ENCODE measurements at places on chromosomes 6 and 20.

DNA sequence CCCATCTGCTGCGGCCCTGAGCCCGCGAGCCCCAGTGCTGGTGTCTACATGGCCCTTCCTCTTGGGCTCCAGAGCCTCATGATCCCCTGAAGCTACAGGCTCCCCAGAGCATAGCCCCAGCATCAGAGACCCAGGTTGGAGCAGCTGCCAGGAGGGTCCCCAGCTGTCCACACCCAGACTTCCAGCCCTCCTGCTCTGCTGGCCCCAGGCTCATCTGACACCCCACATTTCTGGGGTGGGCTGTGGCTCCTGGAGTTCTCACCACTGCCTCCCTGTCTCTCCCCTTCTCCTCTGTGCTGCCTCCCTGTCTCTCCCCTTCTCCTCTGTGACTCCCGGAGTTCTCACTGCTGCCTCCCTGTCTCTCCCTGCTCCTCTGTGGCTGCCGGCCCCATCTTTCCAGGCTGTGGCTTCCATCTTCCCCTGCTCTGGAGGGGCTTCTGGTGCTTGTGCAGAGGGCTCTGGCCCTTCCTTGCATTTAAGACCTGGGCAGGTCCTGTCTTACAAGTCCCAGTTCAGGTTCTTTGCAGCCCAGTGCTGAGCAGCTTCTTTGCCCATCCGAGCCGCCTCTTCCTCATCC is 108.1 kb downstream of the ERMARD start:
- DNase-seq: no peak

DNA sequence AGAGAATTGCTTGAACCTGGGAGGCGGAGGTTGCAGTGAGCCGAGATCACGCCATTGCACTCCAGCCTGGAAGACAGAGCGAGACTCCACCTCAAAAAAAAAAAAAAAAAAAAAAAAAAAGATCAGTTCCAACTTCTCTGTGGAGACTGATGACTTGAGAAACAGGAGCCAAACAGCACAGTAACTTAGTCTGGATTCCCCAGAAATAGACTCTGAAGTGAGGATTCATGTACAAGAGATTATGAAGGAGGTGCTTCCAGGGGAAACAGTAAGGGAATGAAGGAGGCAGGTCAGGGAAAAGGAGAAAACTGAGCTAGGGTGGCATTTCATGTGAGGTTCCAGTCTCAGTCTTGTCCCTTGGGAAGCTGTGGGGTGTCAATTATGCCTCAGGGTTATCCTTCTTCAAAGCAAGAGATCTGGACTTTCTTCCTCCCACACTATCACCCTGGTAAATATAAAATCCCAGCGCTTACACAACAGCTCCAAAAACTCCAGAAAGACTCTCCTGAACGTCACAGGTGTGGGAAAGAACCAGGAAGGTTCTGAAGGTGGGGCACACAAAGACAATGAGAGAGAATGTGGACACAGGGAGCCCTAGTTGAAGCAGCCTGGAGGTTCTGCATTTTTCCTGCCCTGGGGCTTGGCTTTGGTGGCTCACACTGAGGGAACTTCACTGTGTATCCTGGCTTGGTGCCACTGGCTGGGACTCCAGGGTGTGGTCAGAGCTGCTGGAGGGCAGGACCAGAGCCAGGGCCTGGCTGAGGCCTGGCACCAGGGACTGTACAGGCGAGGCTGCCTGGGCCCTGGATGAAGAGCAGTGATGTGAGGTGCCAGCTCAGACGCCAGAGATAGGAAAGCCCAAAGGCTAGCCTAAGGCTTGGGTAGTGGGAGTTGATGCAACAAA is 46.8 kb downstream of the PCNA start:
- no peak for DNase-seq

- no peak for DNase-seq
Measured at GRCh38 chr20:17660667-17661066, 21.4 kb downstream of the RRBP1 start.

DNA sequence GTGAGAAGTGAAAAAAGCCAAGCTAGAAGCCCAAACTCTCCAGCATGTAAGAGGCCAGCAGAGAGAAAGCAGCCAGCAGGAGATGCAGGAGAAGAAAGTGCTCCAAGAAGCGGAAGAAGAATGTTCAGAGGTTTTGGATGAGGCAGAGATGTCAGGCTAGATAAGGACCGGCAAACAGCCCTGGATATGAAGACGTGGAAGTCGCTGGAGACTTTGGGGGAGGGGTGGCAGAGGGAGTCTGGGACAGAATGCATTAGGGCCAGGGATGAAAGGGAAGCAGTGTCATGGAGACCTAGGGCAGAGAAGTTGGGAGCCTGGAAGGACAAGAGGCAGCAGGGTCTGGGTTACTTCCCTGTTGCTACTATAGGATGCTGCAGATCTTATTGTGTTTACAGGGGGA is 5.3 kb upstream of the SCUBE3 start:
- DNase-seq: no peak

DNA sequence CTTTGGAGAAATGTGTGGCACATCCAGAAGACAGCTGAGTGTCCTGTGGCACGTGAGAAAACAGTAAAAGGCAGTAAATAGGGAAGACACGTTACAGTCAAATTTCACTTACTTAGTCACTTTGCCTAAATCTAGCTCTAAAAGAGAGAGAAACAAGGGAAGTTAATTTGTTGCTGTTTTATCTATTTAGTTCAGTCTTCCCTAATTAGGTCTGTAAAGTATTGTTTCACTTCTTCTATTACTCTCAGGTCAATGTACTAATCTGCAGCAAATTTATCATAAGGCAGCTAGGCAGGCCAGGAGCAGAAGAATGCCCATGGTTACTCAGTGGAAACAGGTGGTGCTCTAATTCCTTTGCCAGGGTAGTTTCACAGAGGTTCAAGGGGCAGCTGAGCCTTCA is 124.3 kb upstream of the CNR1 start:
- DNase-seq: no peak

DNA sequence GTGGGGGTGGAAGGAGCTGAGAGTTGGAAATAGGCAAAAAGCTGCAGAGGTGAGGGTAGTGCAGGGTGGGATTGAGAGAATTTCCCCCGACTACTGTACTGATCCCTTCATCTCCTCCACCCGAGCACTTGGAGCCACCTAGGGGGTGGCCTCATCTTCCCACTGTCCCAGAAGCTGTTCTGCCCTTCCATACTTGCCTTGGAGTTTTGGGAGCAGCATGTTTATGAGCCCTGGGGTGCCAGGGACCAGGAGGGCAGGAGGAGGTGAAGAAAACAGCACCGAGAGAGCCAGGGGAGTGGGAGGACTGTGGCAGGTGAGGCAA is 34.0 kb upstream of the HLA-A start:
- no peak for DNase-seq

- DNase-seq: no peak
Measured at GRCh38 chr20:19934792-19935491, 82.2 kb upstream of the NAA20 start.

DNA sequence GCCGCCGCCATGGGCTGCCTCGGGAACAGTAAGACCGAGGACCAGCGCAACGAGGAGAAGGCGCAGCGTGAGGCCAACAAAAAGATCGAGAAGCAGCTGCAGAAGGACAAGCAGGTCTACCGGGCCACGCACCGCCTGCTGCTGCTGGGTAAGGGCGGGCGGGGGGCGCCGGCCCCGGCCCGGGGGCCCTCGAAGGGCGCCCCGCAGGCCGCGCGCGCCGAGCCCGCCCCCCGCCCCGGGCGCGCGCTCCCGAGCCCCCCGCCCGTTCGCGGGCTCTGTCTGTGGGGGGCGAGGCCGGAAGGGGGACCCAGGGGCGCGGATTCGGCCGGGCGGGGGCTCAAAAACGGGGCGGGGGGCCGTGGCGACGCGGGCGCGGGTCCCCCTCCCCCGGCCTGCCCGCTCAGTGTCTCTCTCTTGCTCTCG is 39.2 kb downstream of the GNAS start:
- DNase-seq: no peak

- no peak for DNase-seq
Measured at GRCh38 chr6:79864421-79864820, 82.9 kb downstream of the ELOVL4 start.

DNA sequence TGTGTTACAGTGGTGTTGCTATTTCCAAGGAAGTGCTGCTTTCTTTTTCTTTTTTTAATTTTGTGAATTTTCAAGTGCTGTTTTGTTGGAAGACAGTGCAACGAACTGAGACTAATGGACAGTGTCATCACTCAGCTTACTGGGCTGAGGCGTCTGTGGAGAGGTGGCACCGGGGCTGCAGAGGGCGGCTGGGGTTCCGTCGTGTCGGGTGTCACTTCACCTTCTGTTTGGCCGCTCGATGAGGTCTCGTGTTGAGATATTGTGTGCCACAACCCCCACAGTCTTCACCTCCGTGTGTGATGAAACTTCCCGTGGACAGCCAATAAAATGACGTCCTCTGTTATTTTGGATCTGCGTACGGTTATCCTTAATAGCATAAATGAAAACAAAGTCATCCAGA is 149.4 kb upstream of the SNX9 start:
- DNase-seq: no peak

DNA sequence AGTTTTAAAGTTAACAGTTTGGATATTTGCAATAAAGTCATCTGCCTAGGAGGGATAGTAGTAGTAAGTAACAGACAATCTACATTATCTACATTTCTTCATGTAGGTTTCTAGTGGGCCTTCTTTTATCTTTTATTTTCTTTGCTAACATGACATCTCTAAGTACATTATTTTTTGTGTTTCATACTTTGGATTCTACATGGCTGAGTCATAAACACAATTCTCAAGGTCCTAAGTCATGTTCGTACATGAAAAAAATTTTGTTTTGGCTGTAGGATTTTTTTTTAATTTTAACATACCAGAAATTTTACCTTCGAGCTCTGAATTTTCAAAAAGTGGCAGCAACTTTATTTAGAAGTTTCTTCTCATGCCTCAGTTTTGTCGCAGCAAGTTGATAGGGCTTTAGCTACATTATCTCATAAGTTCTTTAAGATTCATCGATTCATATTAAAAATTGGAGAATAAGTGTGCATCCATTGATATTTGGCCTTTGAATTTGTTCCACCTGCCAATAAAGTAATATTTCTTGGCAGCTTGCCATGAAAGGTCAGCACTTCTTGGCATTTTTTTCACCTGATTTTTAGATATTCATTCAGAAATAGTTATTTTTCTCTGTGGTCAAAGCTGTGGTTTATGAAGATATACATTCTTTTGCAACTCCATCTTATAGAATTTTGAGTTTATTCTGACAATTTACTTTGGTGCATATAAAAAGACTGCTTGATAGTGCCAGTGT is 146.2 kb downstream of the GRIK2 start:
- DNase-seq: no peak

DNA sequence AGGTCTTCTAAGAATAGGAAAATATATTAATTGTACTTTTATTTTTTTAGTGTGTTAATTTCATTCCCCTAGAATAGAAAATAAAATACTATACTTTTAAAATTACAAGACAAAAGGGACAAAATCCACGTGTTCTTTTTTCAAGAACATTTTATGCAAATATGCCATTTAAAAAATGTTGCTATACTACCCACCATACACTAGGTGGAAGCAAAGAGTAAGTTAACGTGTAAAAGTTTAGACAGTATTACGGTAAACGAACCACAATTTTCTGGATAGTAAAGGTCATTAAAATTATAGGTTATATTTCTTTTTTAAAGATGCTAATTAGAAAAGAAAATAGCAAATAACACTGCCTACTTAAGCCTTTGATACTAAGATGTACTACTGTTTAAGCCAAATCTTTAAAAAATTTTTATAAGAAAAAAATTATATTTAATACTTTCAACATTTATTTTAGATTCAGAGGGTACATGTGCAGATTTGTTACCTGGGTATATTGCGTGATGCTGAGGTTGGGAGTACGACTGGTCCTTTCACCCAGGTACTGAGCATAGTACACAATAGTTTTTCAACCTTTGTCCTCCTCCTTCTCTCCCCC is 287.6 kb downstream of the PHF3 start:
- no peak for DNase-seq

- DNase-seq: no peak
Measured at GRCh38 chr20:11140359-11140758, 466.6 kb upstream of the JAG1 start.

DNA sequence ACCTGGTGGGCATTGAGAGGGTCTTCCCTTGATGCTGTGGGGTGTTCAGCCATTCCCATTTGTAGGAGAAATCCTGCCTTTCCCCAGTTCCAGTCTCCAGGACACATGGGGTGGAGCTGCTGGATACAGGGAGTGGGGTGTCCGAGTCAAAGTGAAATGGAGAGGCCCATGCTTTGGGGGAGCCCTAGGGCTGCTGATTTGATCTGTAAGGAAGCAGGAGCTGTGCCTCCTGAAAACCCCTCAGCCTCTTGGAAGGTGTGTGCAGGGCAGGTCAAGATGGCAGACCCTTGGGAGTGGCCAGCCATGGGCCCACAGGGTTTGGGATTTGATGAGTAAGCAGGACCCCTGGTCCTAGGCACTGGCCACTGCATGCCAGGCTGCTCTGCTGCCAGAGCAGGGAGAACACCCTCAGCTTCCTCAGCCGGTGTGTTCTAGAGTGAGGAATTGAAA is 82.0 kb downstream of the SERAC1 start:
- no peak for DNase-seq

GRCh38 chr6:51241376-51241775 is 422.7 kb downstream of the TFAP2B start:
- no peak for DNase-seq

DNA sequence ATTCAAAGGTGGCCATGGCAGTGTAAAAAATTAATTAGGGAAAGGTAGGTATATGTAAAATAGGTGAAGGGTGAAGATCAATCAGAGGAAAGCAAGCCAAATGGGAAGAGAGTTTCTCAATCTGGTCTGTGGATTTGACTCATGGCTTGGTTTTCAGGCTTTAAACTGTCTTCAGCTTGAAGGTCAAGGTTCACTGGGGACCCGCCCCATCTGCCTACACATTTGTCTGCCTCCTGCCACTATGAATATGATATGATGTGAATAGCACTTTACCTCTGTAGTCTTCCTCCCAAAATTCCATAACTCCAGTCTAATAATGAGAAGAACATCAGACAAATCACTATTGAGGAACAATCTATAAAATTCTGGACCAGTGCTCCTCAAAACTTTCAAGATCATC is 32.3 kb upstream of the THEMIS start:
- DNase-seq: no peak

DNA sequence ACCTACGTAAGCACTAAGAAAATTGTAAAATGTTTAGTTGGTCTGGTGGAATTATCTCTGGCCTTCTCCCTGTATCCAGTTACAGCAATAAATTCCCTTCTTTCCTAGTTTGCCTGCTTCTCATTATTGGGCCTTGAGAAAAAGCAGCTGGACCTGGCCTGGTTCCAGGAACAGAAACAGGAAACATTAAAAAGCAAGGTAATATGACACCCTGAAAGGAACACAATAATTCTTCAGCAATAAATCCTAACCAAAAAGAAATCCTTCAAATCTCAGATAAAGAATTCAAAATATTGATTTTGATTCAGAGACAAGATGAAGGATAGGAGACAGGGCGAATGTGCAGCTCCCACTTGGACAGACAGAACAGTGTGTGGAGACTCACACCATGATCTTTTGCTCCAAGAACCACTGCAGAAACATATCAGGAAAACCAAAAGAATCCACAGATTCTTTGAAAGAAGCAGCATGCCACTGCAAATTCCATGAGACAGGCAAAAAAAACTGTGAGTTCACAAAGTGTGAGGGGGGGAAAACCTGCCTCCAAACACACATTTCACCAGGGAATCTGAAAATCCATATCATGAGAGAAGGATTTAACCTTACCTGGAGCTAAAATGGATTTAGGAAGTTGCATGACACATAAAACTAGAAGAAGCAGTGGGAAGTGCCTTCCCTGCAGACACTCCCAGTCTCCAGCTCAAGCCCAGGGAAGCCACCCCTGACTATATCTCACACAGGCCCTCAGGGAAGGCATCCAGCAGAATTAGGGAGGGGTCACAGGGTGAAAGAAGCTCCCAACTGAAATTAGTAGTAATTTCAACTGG is 28.9 kb downstream of the TREM1 start:
- no peak for DNase-seq

GRCh38 chr6:31532644-31533454 is 4.1 kb downstream of the MCCD1 start:
- DNase-seq: no peak

Measured in activated gamma-delta T cell treated with Interleukin-2 at 50 U/mL for 16 hours (primary cell).